ENCODE measurements at places on chromosomes 4 and X.

DNA sequence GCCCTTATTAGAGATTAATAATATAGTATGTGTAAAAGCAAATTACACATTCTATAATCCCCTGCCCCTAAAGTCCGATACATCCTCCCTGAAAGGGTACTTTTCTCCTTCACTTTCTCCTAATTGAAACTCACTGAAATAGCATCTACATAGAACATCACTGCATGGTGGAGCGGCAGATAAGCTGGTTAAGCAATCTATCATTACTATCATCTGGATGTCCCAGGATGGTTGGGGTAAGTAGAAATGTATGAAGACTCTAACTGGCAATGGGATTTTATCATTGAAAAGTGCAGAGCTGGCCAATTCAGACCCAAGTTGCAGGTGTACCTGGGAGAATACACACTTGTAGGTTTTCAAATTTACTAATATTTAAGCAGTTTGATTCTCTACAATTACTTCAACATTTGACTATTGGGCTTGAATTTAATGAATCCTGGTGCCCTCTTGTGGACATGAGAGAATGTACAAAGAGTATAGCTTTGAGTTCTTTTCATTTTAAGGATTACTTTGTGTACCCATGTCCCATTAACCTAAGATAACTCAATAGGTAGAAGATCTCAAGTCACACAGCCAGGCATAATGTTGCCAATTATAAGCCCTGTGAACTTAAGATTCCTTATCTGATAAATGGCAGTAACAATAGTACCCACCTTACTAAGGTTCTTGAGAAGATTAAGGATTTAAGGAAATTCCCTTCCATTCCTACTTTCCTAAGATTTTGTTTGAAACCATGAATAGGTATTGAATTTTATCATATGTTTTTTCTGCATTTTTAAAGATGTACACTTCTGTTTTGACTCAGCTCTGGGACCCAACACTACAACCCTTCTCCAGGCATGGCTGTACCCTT is 69.8 kb downstream of the SHROOM3 start:
- peak; percentile 57 for DNase-seq

DNA sequence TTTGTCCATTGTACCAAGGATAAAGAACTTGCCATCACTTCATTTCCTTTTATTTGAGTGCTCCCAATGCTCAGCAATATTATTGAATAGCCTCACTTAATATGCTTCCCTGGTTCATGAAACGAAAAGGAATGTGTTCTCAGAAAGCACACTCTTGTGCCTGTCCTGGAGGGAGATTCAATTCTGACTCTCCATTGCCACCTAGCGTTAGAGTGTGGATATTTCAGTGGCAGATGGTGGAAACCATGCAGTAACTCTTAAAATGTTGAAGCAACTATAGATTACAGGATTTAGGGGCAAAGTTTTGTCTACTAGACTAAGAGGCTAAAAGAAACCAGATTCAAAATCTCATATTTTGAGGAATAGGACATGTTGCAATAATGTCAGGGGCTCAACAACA is 36.0 kb downstream of the GAB3 start:
- DNase-seq, result peak; percentile 31

GRCh38 chr4:177228599-177228998 is 81.1 kb upstream of the NEIL3 start:
- no peak for DNase-seq

- peak; percentile 35 for DNase-seq
Measured at GRCh38 chr4:160265836-160266235, 1163.0 kb downstream of the RAPGEF2 start.

DNA sequence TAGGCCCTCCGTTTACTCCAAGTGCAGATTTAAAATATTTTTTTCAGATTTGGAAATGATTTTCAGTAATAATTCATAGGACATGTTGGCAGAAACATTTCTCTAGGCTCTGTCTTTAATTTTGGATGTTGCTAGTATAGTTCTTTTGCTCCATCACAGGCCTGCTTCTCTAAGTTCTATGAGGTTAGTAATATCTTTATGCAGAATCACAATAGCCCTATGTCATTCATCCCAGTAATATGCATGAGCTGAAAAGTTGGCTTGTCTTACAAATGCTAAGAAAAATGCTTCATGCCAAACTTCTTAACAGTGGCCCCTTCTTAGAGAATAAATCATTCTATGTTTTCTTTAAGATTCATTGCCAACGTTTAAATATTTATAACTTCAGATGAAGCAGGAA is 148.3 kb upstream of the TLL1 start:
- DNase-seq, result peak; percentile 22

DNA sequence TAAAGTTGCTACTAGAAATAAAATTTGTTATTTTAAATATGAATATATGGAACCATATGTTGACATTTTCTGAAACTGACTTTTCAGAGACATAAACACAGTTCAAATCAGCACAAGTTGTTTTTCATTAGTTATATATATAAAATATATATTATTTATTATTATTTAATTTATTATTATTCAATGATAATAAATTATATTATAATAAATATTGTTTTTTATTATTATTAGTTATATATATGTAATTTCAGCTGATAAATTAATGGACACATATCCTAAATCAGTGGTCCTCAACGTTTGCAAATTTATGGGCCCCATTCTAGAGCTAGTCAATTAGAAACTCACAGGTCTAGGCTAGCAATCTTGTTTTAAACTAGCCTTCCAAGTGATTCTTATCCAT is 809.3 kb downstream of the C4orf33 start:
- no peak for DNase-seq

DNA sequence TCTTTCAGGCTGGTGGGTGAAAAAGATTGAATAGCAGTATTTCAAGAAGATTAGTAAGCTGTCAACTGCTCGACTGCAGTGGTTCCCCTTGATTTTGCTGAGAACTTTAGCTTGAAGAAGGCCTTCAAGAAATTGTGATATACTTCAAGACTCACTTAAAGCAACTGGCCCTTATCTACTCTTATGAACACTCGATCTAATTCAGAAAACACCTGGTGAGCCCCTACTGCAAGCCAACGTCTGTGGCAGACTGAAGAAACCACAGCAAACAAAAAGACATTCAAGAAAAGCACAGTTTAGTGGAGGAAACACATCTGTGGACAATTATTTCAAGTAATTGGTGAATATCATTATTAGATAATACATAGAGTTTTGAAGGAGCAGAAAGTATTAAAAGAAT is 119.0 kb downstream of the INPP4B start:
- DNase-seq, result no peak

DNA sequence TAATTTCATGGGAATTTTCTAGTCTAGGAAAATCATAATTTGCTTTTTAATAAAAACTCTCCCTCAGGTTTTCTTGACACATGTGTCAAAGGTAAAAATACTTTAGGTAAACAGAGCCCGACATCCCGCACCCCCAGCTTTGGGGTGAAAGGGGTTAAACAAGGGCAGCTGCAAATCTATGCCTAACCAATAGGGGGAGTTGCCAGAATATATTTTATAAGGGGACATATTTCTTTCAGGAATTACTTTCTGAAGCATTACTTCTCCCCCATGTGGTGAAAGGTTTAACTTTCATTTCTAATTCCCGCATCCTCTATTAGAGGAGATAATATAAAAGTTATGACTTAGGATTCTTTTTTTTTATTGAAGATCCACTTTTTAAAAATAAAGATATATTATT is 53.9 kb upstream of the HEPH start:
- DNase-seq, result peak; percentile 4

DNA sequence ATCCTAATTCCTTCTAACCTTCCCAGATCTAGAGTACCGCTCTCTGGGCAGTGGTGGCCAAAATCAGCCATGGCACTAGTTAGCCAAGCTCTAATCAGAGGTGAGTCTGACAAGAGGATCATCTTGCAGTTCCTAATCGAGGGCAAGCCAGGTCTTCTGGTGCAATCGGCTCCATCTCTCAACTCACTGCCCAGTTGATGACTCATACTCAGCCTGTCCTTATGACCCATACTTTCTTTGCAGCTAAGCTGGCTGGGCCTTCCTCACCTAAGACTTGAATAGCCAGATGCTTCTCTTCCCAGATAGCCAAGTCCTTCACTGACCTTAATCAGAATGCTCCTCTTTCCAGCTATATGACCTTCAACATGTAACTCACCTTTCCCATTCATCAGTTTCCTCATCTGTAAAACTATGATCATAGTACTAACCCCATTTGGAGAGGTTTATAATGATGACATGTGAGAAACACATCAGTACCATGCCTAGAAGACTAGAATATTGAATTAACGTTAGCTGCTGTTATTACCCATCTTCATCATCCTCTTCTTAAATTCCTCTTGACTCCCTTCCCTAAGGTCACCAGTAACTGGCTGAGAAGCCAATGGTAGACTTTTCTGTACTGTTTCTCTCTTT is 57.1 kb downstream of the RELL1 start:
- DNase-seq, result peak; percentile 32

DNA sequence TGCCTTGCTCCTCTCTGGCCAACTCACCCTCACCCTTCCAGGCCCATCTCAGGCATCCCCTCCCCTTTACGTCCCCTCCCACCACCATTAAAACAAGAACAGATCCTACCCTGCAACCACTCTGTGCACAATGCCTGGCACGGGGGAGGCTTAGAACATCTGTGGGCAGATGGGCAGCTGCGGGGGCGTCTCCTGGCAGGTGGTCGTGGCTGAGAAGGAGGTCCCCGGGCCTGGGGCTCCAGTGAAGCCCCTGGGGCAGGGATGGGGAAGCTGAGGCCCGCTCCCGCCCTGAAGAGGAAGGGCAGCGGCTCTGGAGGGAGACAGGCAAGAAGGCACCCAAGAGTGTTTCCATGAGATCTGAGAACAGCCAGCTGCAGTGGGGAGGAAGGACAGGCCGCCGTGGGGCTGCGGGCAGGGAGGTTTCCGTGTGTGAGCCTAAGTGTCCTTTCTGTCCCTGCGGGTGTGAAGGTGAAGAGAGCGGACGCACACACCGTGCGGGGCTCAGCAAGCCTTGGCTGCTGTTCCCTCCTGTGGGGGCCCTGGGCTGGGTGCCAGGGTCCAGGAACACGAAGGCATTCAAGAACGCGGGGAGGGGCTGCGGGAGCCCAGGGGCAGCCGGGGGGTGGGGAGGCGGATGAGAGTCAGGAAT is 7.8 kb upstream of the TBC1D14 start:
- no peak for DNase-seq

GRCh38 chr4:57404483-57404882 is 294.3 kb upstream of the IGFBP7 start:
- DNase-seq, result no peak

DNA sequence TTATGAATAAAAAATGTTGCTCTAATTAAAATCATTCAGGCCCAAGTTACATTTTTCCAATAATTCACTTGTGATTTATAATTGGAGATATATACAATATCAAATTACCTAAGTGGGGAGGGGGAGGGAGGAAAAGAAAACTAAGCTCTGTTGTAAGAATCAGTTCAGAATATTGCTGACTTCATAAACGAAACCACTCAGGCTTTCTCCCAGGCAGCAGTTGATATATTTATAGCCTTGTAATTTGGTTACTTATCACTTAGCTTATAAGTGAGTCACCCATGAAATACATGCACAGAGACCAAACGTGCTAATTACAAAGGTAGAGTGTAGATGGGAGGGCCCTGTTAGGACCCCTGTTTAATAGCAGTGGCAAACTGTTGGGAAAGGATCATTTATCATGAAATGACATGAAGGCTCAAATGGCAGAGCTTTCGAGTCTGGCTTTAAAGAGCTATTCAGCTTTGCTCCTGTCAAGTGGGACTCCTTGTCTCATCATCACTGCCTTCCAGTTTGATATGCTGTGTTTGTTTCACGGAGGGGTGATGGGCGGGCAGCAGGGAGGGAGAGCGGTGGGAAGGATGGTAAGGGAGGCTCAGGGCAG is 105.6 kb upstream of the PGRMC2 start:
- DNase-seq, result peak; percentile 88

DNA sequence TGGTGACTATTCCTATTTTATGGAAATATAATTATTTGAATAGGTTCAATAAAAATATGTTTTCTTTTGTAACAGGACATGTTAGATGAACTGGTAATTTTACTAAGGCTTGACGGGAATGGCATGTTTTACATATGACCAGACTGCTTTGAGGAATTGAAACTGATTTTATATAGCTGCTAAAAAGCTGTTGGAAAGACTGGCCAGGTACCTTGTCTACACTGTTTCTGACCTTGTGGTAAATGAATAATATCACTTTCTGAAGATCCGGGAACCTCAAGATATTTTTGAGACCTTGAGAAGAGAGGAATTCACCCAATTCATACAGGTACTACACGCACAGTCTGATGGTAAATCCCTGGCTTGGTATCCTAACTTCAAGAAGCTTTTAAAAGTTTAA is 42.1 kb upstream of the USP46 start:
- DNase-seq, result no peak

DNA sequence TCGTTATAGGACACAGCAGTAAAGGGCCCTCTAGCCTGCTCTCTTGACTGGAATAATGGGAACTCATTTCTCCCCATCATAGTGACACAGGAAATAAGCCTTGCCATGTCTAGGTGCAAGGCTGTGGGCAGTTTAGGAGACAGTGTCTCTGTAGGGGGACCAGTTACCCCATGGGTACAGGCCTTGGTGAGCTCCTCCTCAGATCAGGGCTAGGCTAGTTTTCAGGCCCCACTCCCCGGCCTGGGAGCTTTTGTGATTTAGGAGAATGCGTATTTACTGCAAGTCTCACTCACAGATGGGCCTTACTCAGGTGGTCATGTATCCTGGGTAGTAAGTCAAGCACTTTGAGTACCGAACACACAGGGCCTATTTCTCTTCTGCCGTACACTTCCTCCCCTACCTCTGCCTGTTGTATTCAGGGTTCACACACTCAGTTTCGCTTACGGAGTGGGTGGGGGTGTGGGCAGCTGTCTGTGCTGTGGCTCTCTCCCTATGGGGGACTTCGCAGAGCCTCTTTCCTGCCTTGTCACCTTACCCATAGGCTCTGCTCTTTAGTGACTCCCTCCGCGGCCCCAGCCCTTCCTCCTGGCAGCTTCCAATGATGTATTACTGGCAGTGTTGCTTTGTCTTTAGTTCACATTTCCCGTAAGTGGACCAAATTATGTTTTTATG is 34.2 kb downstream of the FAM193A start:
- DNase-seq, result no peak

- DNase-seq, result no peak
Measured at GRCh38 chr4:78518561-78518960, 33.0 kb upstream of the ANXA3 start.

- no peak for DNase-seq
Measured at GRCh38 chr4:98558471-98559169, 99.8 kb downstream of the TSPAN5 start.

GRCh38 chrX:51893931-51894696 is 691 bp downstream of the MAGED1 start:
- peak; percentile 67 for DNase-seq

- DNase-seq, result no peak
Measured at GRCh38 chr4:28432348-28433025, 1571.8 kb downstream of the STIM2 start.

DNA sequence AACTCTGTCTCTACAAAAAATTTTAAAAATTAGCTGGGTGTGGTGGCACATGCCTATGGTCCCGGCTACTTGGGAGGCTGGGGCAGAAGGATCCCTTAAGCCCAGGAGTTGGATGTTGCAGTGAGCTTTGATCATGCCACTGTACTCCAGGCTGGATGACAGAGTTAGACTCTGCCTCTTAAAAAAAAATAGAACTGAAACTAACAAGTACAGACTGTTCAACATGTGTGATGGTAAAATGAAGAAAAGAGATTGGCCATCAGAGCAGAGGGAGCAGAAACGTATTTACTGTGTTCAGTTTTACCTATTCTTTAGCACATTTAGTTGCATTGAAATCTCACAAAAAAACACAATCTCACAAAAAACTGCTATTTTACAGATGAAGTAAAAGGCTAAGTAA is 77.9 kb upstream of the NAP1L5 start:
- DNase-seq, result no peak

Data from fibroblast of skin of abdomen (primary cell).